Stimulated activated naive CD8-positive, alpha-beta T cell treated with anti-CD3 and anti-CD28 coated beads, Interleukin-15, Interleukin-2, amounts not matched to agents 100 U/mL and 50 U/mL, for 24 hours (primary cell): ENCODE measurements at places on chromosomes 5 and 9.

GRCh38 chr5:80101993-80102392 is 66.8 kb downstream of the THBS4 start:
- no peak for DNase-seq

GRCh38 chr5:135600971-135601381 is 22.2 kb upstream of the CXCL14 start:
- DNase-seq = no peak

DNA sequence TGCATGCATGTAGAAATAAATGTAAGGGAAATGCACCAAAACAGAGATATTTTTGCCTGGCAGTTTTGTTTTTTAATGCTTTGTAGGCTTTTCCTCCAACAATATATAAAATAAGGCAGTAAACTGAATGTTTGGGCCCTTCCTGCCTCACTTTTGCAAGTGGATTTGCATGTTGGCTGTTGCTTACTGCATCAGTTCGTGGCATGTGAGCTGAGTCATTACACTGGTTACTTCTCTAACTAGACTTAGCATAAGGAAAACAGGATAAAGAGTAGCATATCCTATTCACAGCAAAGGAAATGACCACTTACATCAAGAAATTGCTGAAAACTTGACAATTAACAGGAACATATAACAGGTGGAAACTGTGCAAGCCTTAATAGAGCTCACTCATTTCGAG is 113.4 kb downstream of the TLE1 start:
- no peak for DNase-seq

- no peak for DNase-seq
Observed at GRCh38 chr9:130944510-130945058, 5.5 kb upstream of the FIBCD1 start.

DNA sequence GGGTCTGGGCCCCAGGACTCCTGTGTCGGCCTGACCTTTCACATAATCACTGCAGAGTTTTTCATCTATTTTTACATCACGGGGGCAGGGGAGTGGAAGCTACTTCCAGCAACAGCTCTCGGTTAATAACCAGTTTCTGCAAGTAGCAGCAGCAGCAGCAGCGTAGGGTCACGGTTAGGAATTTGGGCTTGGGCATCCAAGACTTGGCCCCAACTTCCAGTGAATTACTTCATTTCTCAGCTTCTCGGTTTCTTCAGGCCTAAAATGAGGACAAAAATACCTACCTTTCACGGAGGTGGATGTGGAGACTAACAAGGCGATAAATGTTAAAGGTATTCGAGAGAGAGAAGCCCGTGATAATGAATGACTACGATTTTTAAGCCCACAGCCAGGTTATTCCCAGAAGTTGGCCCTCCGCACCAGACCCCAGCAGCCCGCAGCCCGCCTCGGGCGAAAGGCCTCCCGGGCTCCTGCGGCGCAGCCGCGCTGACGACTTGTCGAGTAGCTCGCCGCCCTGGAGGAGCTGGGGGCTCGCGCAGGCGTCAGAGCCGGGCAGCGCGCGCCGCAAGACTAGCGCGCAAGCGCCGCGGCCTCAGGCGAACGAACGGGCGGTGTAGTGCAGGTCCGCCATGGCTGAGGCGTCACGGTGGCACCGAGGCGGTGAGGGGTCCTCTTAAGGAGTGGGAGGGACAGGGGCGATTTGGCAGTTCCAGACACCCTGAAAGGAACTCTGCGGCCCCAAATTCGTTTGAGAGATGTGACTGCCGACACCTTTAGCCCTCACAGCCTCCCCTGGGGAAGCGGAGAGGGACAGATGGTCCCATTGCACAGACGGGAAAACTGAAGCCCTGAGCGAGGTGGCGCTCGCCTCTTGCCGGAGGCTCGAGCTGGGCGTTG is at the start of gene PKD2L2:
Gene PKD2L2, plus strand, starts transcription at position 595 of the 897 bp plus-strand sequence. Its CDS starts 35 bp downstream, at position 630.
- DNase-seq = peak; percentile 85

GRCh38 chr5:86029308-86029707 is 588.4 kb upstream of the COX7C start:
- DNase-seq = no peak

GRCh38 chr5:145853781-145854376 is 18.7 kb upstream of the PRELID2 start:
- DNase-seq = no peak

DNA sequence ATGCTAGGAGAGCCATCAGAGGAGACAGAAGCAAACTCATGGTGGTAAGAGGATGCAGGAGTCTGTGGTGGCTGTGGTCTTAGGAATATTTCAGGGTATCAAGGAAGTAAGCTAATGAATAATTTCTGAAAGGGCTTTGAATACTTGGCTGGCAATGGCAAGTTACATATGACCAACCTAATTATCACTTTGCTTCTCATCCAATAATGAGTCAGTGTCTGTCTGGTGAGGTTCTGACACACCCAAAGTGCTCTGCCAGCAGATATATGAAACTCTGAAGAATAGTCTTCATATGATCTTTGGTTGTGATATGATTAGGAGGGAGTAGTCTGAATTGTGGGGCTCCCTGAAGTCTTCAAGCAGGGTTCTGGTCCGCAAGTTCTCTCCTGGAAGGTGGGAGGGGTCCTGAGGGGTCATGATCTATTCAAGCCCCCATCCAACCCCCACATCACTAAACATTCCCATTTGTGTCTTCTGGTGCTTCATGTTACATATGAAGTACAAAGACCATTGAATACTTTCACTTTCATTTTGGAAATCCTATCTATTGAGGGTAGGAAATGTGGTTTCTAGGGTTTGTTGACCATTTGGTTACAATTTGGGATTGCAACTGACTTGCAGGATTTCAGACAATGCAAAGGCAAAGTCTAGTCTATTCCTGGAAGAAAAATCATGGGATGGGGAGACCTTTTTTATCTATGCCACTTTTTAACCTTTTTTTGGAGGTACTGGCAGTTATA is 199.9 kb upstream of the CDKN2B start:
- DNase-seq = peak; percentile 8

GRCh38 chr9:107249131-107249533 is 33.9 kb upstream of the RAD23B start:
- no peak for DNase-seq

GRCh38 chr5:168707716-168708695 is 128.8 kb upstream of the PANK3 start:
- no peak for DNase-seq

DNA sequence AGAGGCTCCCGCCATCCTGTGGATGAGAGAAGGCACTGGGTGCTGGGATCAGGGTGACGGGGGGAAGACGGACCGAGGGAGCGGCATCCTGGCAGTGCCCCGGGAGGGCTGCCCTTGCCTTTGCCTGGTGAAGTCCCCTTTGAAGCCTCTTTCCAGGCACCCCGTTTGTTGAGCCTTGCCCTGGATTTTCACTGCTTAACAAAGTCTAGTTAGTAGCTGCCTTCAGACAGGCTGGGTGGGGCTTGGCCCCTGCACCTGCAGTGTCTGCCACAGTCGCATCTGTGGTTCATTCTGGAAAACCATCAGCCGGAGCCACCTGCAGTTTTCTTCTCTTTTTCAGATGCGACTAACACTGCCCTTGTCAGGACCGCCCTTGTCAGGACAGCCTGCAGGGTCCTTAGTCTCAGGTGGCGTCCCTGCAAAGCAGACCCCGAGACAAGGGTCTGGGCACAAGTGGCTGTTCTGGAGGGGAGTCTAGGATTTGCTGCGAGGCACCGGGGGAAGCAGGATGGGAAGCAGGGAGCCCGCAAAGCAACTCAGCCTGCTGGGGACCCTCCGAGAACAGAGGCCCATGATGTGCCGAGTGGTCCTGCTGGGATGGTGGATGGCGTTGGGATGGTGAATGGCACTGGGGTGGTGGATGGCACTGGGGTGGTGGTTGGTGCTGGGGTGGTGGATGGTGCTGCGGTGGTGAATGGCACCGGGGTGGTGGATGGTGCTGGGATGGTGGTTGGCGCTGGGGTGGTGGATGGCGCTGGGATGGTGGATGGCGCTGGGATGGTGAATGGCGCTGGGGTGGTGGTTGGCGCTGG is 147.9 kb upstream of the COL5A1 start:
- no peak for DNase-seq

DNA sequence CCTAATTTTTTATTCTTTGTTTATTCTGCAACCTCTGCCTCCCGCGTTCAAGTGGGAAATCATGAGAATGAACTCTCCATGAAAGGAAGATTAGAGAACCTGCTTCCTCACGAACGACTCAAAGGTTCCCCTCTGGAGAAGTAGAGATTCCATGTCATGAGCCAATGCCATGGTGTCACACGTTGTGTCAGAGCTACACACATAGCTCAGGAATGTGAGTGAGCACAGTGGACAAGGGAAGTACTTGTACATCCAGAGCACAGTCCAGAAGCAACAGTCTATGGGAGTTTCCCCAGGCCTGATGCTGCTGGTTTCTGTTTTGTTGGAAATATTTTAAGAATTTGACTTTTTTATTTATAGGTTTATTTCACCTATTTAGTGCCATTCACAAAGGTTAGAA is 26.8 kb upstream of the PPP2CA start:
- DNase-seq = no peak

DNA sequence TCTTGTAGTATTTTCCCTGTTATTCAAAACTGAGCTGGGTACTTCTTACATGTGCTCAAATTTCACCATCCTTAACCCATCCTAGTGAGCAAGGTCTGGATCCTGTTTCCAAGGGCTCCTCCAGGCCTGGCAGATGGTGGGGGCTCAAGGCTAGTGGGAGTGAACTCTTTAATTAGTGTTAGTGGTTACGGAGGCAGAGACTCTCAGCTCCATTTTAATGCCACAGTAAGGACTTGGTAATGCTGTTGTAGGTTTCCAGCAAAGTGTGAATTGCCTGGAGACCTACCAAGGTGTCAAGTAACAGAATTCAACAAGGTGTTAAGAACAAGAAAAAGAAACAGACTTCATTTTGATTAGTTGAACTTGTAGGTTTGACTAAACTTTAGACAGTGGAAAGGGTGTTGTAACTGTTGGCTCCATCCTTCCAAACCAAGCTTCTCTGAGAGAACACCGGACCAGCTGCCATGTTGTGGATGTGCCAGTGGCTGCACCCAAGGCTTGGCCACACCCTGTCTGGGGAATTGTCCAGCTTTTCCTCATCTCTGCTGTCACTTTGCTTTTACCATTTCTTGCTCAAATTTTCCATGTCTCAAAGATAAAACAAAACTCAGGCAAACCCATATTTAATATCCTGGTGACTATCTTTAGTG is 98.7 kb downstream of the ADCY2 start:
- DNase-seq = no peak
